ENCODE measurements at places on chromosomes 3 and 15.

DNA sequence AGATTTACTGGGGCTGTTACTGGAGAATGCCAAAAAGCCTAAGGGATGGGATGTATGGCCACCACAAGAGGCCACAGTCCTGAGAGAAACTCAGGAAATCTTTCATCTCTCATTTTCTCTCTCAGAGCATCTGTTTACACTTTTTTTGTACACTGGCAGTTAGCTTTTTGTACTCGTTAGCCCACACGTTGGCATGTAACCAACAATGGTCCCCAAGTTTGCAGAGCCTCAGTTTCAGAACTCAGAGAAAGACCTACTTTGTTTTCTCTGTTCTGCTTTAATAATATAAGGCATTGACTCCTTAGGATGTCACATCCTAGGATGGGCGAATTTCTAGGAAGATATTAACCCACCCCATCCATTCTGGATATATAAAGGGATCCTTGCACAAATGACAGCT, 183.5 kb downstream of the SUCNR1 start:
- DNase-seq: no peak

DNA sequence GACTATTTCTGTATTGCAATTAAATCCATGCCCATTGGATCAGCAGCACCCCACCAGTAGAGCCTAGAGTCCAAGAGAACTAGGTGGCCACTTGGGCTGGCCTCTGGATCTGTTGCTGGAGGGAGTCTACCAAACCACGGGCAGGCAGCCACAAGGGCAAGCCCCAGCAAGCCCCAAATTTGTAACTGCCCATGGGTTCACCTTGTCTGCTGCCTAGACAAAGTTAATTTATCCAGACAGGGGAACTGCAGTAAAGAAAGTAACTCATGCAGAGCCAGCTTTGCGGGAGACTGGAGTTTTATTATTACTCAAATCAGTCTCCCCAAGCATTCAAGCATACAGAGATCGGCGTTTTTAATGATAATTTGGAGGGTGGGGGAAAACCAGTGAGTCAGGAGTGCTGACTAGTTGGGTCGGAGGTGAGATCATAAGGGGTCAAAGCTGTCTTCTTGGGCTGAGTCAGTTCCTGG, 74.0 kb upstream of the TERB2 start:
- no peak for DNase-seq

- no peak for DNase-seq
These were observed 218.2 kb upstream of the ADAMTS9 start for GRCh38 chr3:64905906-64906410.

DNA sequence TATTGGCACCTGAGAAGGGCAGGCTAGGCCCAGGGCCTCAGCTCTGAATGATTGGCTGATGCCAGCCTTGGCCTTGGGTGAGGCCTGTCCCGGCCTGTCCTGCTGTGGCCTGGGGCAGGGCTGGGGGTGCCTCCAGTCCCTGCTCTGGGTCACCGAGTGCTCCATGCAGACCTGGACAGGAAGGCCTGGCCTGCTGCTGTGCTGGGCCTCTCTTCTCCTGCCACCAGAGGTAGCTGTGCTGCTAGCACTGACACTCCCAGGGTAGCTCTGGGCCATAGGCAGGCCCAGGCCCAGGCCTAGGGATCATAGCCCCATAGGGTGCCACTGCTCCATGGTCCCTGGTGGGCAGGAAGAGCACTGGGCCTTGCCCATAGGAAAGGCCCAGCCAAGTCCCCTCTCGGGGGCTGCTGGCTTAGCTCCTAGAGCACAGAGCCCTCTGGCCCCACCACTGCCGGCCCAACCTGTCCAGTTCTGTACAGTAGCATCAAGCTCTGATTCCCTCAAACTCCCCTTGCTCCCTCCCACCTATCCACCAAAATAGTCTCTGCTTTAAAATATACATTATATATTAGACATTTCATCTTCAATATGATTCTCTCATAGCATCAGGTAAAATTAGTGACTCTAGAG, 18.2 kb downstream of the ABTB1 start:
- DNase-seq: no peak

- no peak for DNase-seq
These were observed 54.2 kb upstream of the CGNL1 start for GRCh38 chr15:57321973-57322601.

- DNase-seq: no peak
These were observed 57.9 kb downstream of the PRICKLE2 start for GRCh38 chr3:64167351-64167750.

- DNase-seq: no peak
These were observed 107.7 kb upstream of the NEO1 start for GRCh38 chr15:72944565-72944964.

- DNase-seq: peak; percentile 17
These were observed 1.8 kb downstream of the CAMKV start for GRCh38 chr3:49867871-49868321.

DNA sequence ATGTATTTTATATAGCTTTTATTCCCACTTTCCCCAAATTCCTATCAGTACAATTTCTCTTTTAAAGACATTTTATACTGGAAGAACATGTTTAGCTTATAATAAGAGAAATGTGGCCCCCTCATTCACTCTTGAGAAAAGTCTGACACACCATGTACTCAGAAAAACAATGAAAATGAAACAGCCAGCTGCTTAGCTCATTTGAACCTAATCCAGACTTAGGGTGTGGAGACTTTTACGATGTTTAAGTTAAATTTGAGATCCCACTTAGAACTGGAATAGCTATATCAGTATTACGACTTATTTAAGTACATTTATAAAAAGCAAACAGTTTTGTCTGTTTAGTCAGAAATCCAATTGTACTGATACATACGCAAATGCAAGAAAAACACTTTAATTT, 252.3 kb upstream of the ARRDC4 start:
- no peak for DNase-seq

- DNase-seq: no peak
These were observed 21.4 kb upstream of the ZBTB47 start for GRCh38 chr3:42632146-42632545.

DNA sequence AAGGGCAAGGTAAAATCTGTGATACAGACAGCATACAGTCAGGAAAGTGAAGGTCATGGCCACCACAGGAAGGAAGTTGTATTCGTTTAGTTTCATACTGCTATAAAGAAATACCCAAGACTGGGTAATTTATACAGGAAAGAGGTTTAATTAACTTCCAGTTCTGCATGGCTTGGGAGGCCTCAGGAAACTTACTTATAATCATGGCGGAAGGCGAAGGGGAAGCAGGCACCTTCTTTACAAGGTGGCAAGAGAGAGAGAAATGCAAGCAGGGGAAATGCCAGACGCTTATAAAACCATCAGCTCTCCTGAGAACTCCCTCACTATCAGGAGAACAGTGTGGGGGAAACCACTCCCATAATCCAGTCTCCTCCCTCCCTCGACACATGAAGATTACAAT, 353.7 kb upstream of the SEMA6D start:
- DNase-seq: no peak

Measured in CD4-positive, alpha-beta T cell treated with Interleukin-17A for 4 hours (primary cell).